CD8-positive, alpha-beta T cell (primary cell): ENCODE measurements at places on chromosomes 6 and 20.

GRCh38 chr6:123007885-123008284 is 11.8 kb downstream of the CLVS2 start:
- no peak for DNase-seq

DNA sequence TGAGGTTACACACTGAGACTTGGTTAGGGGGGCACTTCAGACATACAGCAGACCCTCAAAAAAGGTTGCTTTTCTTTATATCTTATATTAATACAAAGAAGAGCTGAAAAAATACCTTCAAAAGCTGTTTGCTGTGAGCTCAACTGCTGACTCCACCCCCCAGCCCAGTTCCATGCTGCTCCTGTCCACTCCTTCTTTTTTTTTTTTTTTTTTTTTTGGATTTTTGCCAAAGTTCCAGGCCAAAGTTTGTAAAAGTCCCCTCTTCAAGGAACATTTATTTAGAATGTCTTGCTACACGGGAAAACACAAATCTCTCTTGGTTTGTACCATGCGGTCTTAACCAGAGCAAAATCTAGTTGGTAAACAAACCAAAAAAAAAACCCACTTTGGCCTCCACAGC is 85.3 kb upstream of the AKAP12 start:
- no peak for DNase-seq

GRCh38 chr20:3797592-3798372 is 1.7 kb downstream of the CDC25B start:
- no peak for DNase-seq

- DNase-seq, result no peak
These were observed 35.4 kb upstream of the HMGN3 start for GRCh38 chr6:79269877-79270276.

DNA sequence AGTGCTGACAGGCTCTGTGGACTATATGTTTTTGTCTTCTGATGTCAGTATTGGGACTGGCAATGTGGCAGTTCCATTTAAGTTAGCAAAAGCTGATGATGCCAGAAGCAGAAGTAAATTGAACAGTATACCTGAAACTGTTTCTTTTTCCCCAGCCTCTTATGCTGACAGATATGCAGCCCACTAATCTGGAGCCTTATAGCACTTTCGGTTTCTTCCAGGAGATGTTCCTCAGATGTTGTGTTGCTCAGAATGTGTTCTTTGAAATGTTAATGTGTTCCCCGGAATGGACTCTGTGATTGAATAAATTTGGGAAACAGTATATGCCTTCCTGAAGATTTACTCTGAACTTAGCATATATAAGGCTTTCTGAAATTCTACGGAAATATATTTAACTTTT is 80.7 kb upstream of the MRAP2 start:
- no peak for DNase-seq

- DNase-seq, result no peak
These were observed 223.2 kb downstream of the SYNDIG1 start for GRCh38 chr20:24692446-24693200.

- DNase-seq, result peak; percentile 78
These were observed 6.6 kb upstream of the GUCA1A start for GRCh38 chr6:42166444-42167141.

- no peak for DNase-seq
These were observed 10.8 kb upstream of the SERPINB1 start for GRCh38 chr6:2852514-2852855.

- no peak for DNase-seq
These were observed 37.4 kb downstream of the JAG1 start for GRCh38 chr20:10636326-10636818.

- no peak for DNase-seq
These were observed 51.3 kb upstream of the TOX2 start for GRCh38 chr20:43863330-43863729.
